ENCODE measurements at places on chromosomes 16 and 17. TPM values are rescaled to one million over a fixed set of nuclear protein-coding genes. Genes with fewer than 3 reads are reported as not detected.

CLDN7 gene
- not detected for total RNA-seq

HEATR9 gene
- not detected for total RNA-seq

NOS2 gene
- not detected for total RNA-seq

CHST4 gene
- total RNA-seq = not detected

KRT33A gene
- total RNA-seq = not detected

CEP295NL gene
- 0.34 TPM for total RNA-seq

UNK gene
- 28.8 TPM for total RNA-seq

FOXO3B gene
- total RNA-seq = 2.5 TPM

DPEP2 gene
- total RNA-seq = not detected

KCNG4 gene
- total RNA-seq = not detected

CDC42EP4 gene
- 55.2 TPM for total RNA-seq

TEX14 gene
- 0.13 TPM for total RNA-seq

PNMT gene
- not detected for total RNA-seq

PSMD3 gene
- 167 TPM for total RNA-seq

HSD17B2 gene
- 2.0 TPM for total RNA-seq

CSH1 gene
- total RNA-seq = not detected

TGFB1I1 gene
- 66.3 TPM for total RNA-seq

TNP2 gene
- total RNA-seq = not detected

NTN3 gene
- not detected for total RNA-seq

SCN4A gene
- total RNA-seq = not detected

TIGD7 gene
- total RNA-seq = 2.1 TPM

SLC38A8 gene
- total RNA-seq = not detected

SDR42E2 gene
- not detected for total RNA-seq

GLIS2 gene
- total RNA-seq = 0.71 TPM

CIAPIN1 gene
- total RNA-seq = 77.5 TPM

TOP2A gene
- 264 TPM for total RNA-seq

VPS35 gene
- 114 TPM for total RNA-seq

XYLT1 gene
- 13.0 TPM for total RNA-seq

C16orf96 gene
- not detected for total RNA-seq

EPN3 gene
- not detected for total RNA-seq

HOXB7 gene
- total RNA-seq = 28.4 TPM

CCL22 gene
- not detected for total RNA-seq

COX6A2 gene
- total RNA-seq = not detected

AOC3 gene
- total RNA-seq = not detected

ACSM2A gene
- total RNA-seq = not detected

CYB561 gene
- 8.6 TPM for total RNA-seq

TMEM92 gene
- not detected for total RNA-seq

CDH8 gene
- total RNA-seq = not detected

CBFA2T3 gene
- total RNA-seq = not detected

STX1B gene
- total RNA-seq = 0.06 TPM

ATP2C2 gene
- not detected for total RNA-seq

JPH3 gene
- not detected for total RNA-seq

HBZ gene
- not detected for total RNA-seq

MYH13 gene
- total RNA-seq = not detected

DNAAF8 gene
- 0.38 TPM for total RNA-seq

ZNF469 gene
- 2.0 TPM for total RNA-seq

TP53TG3B gene
- total RNA-seq = not detected

KRT33B gene
- 0.21 TPM for total RNA-seq

TSPOAP1 gene
- total RNA-seq = not detected

C16orf89 gene
- not detected for total RNA-seq

CES5A gene
- not detected for total RNA-seq

CRLF3 gene
- 25.8 TPM for total RNA-seq

CASKIN2 gene
- total RNA-seq = 19.7 TPM

IST1 gene
- 231 TPM for total RNA-seq

CFAP97D1 gene
- total RNA-seq = not detected

NPEPPS gene
- total RNA-seq = 60.3 TPM

KRT32 gene
- total RNA-seq = not detected

NOD2 gene
- 0.05 TPM for total RNA-seq
